Osteocyte (in vitro differentiated cells): ENCODE measurements at places on chromosomes 5 and 9. TPM values are rescaled to one million over a fixed set of nuclear protein-coding genes. Genes with fewer than 3 reads are reported as not detected.

DNA sequence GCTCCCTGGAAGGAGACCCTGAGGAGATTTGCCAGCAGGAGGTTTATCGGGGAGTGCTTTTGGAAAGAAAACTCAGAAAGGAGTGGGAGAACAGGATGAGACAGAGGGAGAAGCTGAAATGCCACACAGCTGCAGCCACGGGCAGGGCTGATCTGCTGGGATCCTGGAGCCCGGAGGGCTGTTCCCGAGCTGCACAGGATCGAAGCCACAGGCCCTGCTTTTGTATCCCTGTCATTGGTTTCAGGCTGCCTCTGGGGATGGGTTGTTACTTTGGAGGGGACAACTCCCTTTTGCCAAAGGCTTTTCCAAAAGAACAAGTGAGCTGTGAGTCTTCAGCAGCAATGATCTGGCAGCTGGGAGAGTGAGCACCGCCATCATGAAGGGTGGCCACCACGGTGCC lies 152.5 kb upstream of the PTCH1 start:
- no peak for DNase-seq

DNA sequence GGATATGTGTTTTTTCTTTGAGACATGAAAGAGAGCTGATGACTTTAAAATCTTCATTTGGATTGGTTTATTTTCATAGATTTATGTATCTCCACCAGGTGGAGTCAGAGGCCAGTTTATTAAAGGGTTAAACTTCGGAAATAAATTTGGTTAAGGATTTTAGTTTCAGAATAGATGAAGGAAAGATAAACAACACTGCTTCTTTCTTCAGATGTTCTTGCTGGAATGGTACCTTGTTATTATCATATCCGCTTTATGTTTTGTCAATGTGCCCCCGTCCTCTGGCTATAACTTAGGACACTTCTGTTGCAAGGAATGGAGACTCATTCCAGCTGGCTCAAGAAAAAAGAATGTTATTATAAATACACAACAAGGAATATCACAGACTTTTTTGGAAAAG lies 81.2 kb downstream of the ALDH1A1 start:
- DNase-seq: no peak

DNA sequence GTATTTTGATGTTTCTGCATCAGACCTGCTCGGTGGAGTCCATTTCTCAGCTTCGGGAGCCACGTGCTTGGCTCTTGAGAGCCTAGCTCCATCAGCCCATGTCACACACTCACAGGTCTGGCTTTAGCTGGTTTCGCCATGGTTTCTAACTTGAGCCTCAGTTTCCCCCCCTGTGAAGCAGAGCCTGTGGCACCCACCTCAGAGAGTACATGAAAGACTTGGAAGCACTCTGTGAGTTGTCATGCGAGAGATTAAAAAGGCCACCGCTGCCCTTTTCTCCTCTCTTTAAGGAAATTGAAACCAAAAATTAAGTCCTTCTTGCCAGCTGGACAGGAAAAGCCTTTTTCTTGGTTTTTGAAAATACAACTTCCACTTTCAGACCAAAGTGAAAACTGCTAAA lies 8.8 kb downstream of the TENT4A start:
- DNase-seq: peak; percentile 10

TLX3 gene
- not detected in 2 replicates for total RNA-seq

DNA sequence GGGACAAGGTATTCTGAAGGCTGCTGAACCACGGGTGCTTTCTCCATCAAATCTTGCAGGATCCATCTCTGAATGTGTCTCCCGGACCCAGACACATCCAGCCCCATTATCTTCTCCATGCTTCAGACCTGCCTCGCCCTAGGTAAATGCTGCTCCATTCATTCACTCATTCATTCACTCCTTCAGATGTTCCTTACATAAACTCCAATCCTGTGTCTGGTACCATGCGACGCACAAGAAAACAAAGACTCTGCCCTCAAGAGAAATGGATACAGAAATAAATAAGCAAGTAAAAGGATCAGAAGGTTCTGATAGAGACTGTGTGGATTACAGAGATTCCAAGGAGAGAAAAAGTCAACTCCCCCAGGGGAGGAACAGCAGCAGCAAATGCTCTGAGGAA lies 7.9 kb upstream of the PSMB7 start:
- no peak for DNase-seq
